Right atrium auricular region (tissue), 2 donors: ENCODE measurements at places on chromosomes 2 and 18.
A peak's percentile ranks its signal among the peaks of the same experiment; 100 is the strongest.

DNA sequence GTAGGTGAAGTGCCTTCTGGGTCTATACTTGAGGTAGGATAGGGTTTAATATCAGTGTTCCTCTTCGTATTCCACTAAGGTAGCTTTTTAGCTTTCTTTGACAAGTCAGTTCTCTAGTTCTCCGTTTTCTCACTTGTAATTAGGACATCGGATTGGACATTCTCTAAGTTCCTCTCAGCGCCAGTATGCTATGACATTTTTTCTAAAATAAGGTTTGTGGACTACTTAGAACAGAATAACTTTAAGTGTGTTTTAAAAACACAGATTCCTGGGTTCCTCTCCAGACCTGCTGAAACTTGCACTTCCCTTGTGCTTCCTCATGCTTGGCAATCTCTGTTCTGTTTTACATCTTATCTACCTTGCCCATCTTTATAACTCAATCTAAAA, 69.3 kb upstream of the YWHAQ start:
- DNase-seq: no peak

GRCh38 chr2:102520009-102520408, 47.0 kb downstream of the SLC9A4 start:
- no peak for DNase-seq

DNA sequence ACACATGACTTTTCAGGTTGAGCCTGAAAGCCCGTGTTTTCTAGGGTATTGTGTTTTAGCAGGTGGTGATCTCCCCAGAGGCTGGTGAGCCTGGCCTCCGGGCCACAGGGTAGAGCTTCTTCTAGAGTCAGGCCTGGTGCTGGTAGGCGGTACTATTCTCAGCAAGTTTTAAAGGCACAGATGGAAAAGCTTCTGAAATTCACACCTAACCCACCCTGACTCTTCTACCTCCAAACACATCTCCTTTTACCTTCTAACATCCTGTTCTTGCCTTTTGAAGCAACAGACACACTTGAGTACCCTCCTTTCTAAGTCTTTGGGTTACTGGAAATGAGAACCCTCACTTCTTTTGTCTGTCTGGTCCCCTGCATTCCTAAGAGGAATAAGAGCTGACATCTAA, 191.1 kb downstream of the SETBP1 start:
- DNase-seq: no peak

GRCh38 chr2:3758906-3759305, 55.5 kb downstream of the DCDC2C start:
- no peak for DNase-seq

- DNase-seq: no peak
Observed at GRCh38 chr18:46953195-46953594, 35.8 kb downstream of the KATNAL2 start.

DNA sequence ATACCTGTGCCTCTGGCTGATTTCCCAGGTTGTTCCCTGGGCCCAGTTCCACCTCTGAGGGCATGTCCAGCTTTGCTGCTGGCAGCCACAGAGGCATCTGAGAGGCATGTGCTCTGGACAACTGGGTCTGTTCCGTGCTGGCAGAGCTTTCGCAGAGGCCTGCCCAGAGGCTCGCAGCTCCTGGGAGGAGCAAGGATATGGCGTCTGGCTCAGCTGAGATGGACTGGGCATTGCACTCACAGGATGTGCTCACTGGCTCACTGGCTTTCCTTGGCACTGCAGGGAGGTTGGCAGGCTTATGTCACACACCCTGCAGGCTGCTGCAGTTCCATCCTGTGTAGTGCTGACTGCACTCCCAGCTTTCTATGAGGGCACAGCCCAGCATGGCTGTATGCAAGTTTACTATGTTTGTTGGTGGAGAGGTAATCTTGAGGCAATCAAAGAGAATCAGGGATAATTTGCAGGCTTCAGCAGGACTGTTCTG, 172.3 kb downstream of the PRKCE start:
- DNase-seq: no peak

GRCh38 chr2:12501469-12502158, 215.1 kb upstream of the TRIB2 start:
- peak; percentile 72 for DNase-seq

- DNase-seq: no peak
Observed at GRCh38 chr2:19048593-19049266, 309.7 kb downstream of the OSR1 start.
